Non-pigmented ciliary epithelial cell (primary cell): ENCODE measurements at places on chromosomes 6 and 20.

DNA sequence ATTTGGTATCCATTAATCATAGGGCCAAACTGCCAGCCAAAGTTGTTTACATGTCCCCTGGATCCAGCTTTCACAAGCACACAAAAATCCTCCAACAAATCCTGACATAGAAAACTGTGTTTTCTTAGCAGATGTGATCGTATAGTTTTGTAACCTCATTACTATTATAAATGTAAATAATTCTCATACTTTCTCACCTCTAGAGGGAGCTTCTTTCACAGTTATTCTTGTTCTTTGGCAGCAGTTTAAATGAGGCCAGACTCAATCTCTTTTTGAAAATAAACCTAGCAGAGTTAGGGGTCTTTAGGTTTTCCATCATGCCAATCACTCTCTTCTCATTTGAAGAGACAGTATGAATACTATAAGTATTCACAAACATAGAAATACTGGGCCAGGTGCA is 17.0 kb upstream of the ZNF318 start:
- no peak for DNase-seq

GRCh38 chr6:6131492-6132109 is 124.9 kb upstream of the NRN1 start:
- DNase-seq: no peak

DNA sequence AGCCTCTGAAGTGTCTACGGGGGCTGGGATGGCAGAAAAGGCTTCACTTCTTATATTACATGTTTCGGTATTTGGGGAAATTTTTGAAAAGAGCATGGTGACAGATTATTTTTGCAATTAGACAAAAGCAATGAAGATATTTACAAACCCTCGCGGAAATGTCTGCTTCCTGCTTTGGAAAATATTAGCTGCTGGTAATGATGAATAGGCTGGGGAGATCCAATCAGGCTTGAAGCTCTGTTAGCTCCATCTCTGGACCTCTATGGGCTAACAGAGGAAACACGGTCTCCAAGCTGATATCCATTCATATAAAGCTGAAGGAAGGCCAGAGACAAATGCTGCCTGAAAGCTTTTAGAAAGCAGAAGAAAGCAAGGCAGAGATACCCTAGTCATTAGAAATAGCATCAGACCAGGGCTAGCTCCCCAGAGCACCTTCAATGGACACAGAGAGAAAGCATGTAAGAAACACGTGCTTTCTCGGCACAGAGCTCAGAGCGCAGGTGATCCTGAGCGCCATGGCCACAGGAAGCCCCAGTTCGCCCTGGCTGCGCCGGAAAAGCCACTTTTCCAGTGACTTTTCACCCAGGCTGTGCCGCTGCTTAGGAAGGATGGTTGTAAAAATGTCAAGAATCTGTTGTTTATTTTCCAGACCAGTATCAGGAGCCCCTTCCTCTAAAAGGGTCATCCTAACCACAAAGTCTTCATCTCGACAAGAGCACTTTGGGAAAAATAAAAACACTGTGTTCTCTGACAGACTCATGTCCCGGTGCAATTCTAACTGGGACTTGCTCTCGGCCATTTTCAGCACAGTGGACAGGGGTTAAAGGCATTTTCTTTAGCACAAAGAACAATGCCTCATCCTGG is 68.5 kb upstream of the NFATC2 start:
- DNase-seq: no peak

- DNase-seq: no peak
Measured at GRCh38 chr6:116352515-116353471, 18.0 kb upstream of the DSE start.

DNA sequence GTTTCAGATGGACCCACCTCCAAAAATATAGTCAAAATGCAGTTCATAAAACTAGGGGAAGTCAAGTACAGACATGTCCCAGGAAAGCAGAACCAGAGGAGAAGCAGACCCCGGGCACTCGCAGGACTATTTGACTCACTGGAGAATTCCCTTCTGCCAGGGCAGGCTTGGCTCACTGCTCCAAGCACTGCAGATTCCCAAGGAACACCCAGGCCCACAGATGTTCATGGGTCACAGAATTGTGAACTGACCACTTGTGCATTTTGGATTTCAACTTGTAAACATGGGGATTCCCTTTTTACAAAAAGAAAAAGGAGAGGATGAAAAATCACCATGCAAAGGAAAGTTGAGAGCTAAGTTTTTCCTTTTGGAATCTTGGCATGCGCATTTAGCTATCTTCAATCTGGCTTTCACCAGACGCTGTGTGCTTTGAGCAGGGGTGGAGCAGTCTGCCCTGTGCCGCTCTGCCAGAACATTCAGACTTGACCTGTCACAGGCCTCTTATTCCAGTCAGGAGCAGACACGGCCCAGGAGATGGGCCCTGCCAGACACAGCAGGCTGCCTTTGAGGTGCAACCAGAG is 237.5 kb upstream of the TAB2 start:
- DNase-seq: no peak

- DNase-seq: no peak
Measured at GRCh38 chr20:51862796-51863195, 60.5 kb upstream of the SALL4 start.

GRCh38 chr20:48656661-48657211 is 171.1 kb downstream of the PREX1 start:
- no peak for DNase-seq

GRCh38 chr20:41524980-41525613 is 93.1 kb downstream of the CHD6 start:
- DNase-seq: peak; percentile 41

DNA sequence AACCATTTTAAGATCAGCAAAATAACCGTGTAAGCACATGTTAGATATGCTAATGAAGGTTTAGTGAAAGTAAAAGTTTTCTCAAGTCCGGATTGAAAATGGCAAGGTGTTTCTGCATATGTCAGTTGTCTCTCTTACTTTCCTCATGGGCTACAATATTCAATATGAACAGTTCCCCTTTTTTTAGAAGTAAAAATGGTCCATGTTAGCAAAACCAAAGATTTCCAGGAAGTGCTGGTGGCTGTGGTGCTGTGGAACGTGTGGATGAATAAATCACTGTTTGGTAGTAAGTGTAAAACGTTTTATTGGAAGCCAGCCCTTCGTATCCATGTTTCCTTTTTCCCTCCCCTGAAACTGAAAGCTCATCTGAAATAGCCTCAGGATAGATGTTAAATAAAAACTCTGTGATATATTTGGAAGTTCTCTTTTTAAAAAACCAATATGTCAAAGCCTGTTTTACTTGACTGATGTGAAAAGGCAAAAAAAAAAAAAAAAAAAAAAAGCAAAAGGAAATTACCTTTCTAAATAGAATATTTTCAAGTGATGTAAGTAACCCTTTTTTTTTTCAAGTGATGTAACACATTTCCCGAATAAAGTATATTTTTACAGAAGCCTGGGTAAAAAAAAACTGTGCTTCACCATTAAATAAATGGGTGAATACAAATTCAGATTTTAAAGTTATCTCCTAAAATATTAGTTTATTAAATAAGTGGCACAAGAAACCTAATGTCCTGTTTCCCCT is 41.9 kb downstream of the PLEKHG1 start:
- DNase-seq: no peak

- DNase-seq: no peak
Measured at GRCh38 chr6:156925718-156926607, 148.8 kb downstream of the ARID1B start.

- no peak for DNase-seq
Measured at GRCh38 chr20:32321390-32321789, 36.7 kb upstream of the ASXL1 start.
